Chondrocyte (in vitro differentiated cells): ENCODE measurements at places on chromosomes 7 and 10. TPM values are rescaled to one million over a fixed set of nuclear protein-coding genes. Genes with fewer than 3 reads are reported as not detected.

GRCh38 chr10:103451091-103451813 is 918 bp downstream of the CALHM2 start:
- H3K4me1 ChIP-seq: peaks cover 39% of the 10 kb centered on the region
- peak overlapping the region; percentile 83 for H3K27ac ChIP-seq
- H3K36me3 ChIP-seq: peaks cover 12% of the 10 kb centered on the region
- H3K4me3 ChIP-seq: peak overlapping the region; percentile 75

DNA sequence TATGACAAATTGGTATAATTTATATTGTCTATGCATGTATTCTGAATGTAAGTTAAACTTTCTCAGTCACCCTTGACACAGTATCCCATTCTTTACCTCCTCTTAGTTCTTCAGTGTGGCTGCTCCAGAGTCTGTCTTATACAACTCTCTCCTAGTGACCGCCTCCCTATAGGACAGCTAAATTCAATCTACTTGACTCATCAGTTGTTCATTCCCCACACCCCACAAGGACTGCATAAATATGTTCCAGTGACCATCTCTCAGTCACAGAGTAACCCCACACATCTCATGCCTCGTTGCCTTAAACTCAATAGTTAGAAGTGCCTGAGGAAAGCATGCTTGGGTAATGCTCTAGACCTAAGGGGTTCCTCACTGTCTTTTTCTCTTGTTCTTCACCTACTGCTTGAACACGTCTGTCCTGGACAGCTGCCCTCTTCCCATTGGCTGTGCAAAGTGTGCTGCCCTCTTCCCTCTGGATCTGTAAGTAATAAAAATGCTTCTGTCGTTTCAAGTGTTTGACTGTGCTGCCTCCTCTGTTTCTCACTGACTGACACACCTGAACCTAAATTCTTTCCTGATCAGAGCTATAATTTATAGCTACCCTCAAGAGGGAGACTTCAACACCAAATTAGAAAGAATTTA is 494.6 kb upstream of the GRM3 start:
- no peak overlapping the region for H3K27ac ChIP-seq
- no peak for DNase-seq
- H3K36me3 ChIP-seq: no peaks in the 10 kb centered on the region

DNA sequence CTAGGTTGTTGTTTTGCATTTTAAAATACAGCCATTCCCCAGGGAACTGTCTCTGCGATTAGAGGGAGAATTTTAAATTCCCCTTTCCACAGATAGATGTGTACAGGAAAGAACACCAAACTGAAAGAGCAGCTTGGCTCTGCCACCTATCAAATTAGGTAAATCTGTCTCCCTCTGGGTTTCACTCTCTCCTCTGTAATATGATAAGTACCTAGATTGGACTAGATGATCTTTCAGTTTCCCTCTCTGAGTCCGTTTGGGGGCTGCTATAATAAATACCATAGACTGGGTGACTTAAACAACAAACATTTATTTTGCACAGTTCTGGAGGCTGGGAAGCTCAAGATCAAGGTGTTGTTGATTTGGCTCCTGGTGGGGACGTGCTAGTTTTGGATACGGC is 186.0 kb downstream of the KIF20B start:
- H3K4me1 ChIP-seq: no peaks in the 10 kb centered on the region
- peaks cover 37% of the 10 kb centered on the region for H3K27me3 ChIP-seq
- no peaks in the 10 kb centered on the region for H3K36me3 ChIP-seq
- DNase-seq: no peak
- H3K4me3 ChIP-seq: no peak overlapping the region

Gene TBC1D12
- 23.2 to 38.4 TPM (median 26.3 TPM) in 3 replicates for total RNA-seq

Gene C10orf105
- total RNA-seq: not detected in 3 replicates

GRCh38 chr7:117217106-117218035 is 105.5 kb downstream of the WNT2 start:
- H3K36me3 ChIP-seq: peaks cover 23% of the 10 kb centered on the region
- peaks cover 56% of the 10 kb centered on the region for H3K4me1 ChIP-seq
- DNase-seq: no peak
- H3K27me3 ChIP-seq: no peaks in the 10 kb centered on the region
- H3K27ac ChIP-seq: peak overlapping the region; percentile 70
- H3K4me3 ChIP-seq: no peak overlapping the region

DNA sequence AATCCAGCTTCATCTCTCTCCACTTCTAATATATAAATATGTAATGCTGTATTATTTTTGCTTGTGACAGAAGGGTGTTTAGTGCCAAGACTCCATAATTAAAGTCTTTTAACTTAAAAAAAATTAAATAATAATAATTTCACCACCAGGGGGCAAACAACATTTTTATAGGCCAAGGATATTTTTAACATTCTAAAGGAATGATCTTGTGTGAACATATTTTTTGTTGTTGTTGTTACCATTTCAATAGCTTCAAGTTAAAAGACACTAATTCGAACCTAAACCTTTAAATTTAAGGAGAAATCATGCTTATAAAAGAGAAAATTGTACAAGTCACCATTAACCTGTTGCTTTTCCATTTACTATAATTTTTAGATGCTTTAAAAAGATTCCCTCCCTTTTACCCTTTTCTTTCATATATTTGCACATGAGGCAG is 7.5 kb upstream of the DNAJC1 start:
- peaks cover 5% of the 10 kb centered on the region for H3K36me3 ChIP-seq
- no peak overlapping the region for H3K27ac ChIP-seq
- no peaks in the 10 kb centered on the region for H3K27me3 ChIP-seq

DNA sequence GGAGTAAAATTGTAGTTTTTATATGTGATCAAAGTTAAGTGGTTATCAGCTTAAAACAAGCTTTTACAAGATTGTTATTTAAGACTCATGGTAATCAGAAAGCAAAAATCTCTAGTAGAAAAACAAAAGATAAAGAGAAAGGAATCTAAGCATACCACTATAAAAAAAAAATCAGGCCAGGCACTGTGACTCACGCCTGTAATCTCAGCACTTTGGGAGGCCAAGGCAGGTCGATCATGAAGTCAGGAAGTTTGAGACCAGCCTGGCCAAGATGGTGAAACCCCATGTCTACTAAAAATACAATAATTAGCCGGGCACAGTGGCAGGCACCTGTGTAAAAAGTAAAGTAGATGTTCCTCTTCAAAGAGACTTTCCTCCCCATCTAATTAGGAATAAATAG is 265.9 kb upstream of the NRP1 start:
- H3K27me3 ChIP-seq: no peaks in the 10 kb centered on the region
- DNase-seq: no peak
- no peak overlapping the region for H3K4me3 ChIP-seq
- H3K36me3 ChIP-seq: no peaks in the 10 kb centered on the region
- no peak overlapping the region for H3K27ac ChIP-seq
- H3K4me1 ChIP-seq: peaks cover 4% of the 10 kb centered on the region

GRCh38 chr10:100997360-100998182 is 2.0 kb upstream of the LZTS2 start:
- peak overlapping the region; percentile 71 for H3K4me3 ChIP-seq
- peaks cover 33% of the 10 kb centered on the region for H3K4me1 ChIP-seq
- H3K27ac ChIP-seq: peak overlapping the region; percentile 94
- H3K36me3 ChIP-seq: no peaks in the 10 kb centered on the region
- DNase-seq: peak; percentile 95
- no peaks in the 10 kb centered on the region for H3K27me3 ChIP-seq

DNA sequence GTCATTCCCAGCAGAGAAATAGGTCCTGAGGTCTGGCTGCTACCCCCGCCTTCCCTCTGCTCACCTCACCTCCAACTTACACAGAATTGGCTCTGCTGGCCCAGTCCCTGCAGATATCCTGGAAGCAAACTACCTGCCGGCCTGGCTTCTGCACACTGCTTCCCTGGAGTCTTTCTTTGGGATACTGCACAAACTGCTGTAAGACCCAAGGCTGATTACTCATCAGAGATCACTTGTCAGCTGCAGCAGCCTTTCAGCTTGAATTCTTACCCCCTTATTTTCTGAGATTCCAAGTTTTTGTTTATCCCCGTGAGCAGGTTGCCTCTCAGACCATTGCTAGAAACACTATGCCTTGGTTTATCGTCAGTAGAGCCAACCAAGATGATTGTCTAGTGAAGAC is 426.4 kb downstream of the PHTF2 start:
- peaks cover 38% of the 10 kb centered on the region for H3K4me1 ChIP-seq
- H3K27me3 ChIP-seq: no peaks in the 10 kb centered on the region
- DNase-seq: no peak
- H3K27ac ChIP-seq: peak overlapping the region; percentile 71
- H3K36me3 ChIP-seq: no peaks in the 10 kb centered on the region
- no peak overlapping the region for H3K4me3 ChIP-seq

DNA sequence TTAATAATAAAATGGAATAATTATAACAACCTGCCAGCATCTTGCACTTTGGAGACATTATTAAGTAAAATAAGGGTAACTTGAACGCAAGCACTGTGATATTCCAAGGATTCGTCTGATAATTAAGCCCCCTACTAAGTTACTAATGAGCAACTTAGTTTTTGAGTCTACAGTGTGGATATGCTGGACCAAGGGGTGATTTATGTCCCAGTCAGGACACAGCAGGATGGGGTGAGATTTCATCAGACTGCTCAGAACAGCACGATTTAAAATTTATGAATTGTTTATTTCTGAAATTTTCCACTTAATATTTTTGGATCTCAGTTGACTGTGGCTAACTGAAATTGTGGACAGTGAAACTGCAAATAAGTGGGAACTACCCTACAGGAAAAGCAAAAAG is 182.8 kb upstream of the PHF14 start:
- peaks cover 14% of the 10 kb centered on the region for H3K4me1 ChIP-seq
- H3K4me3 ChIP-seq: no peak overlapping the region
- no peaks in the 10 kb centered on the region for H3K27me3 ChIP-seq
- H3K27ac ChIP-seq: no peak overlapping the region
- no peak for DNase-seq
- H3K36me3 ChIP-seq: no peaks in the 10 kb centered on the region

- H3K4me1 ChIP-seq: peaks cover 10% of the 10 kb centered on the region
- no peak overlapping the region for H3K4me3 ChIP-seq
- no peaks in the 10 kb centered on the region for H3K27me3 ChIP-seq
- H3K27ac ChIP-seq: no peak overlapping the region
- no peak for DNase-seq
These were observed 36.0 kb upstream of the PDGFA start for GRCh38 chr7:555551-556160.

DNA sequence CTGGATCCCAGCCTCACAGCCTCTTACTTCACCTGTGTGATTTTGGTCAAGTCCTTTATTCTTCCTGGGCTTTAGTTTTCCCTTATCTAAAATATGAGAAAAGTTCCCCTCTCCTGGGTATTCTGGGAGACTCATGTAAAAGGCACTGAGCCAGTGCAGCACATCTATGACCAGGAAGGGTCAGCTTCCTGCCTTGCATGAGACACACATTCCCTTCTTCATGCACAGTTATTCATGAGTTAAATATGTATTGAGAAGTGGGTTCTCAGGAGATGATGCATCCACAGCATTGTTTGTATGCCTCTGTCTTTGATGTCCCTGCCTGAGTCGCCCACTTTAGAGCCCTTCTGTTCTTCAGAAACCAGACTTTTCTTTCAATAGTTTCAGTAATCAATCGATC is 33.3 kb downstream of the EGFR start:
- H3K4me1 ChIP-seq: peaks cover 49% of the 10 kb centered on the region
- no peak overlapping the region for H3K4me3 ChIP-seq
- no peaks in the 10 kb centered on the region for H3K36me3 ChIP-seq
- H3K27me3 ChIP-seq: no peaks in the 10 kb centered on the region
- H3K27ac ChIP-seq: no peak overlapping the region

- H3K4me3 ChIP-seq: no peak overlapping the region
- no peaks in the 10 kb centered on the region for H3K27me3 ChIP-seq
- H3K4me1 ChIP-seq: no peaks in the 10 kb centered on the region
- H3K27ac ChIP-seq: no peak overlapping the region
- no peak for DNase-seq
These were observed 33.4 kb downstream of the PRKAR2B start for GRCh38 chr7:107077699-107078516.

GRCh38 chr10:130018265-130018664 is 54.2 kb upstream of the EBF3 start:
- H3K27ac ChIP-seq: no peak overlapping the region
- H3K4me3 ChIP-seq: no peak overlapping the region
- H3K36me3 ChIP-seq: no peaks in the 10 kb centered on the region
- H3K27me3 ChIP-seq: no peaks in the 10 kb centered on the region
- H3K4me1 ChIP-seq: no peaks in the 10 kb centered on the region

Gene SSC4D
- total RNA-seq: 0.97 to 1.2 TPM (median 1.1 TPM) in 3 replicates

DNA sequence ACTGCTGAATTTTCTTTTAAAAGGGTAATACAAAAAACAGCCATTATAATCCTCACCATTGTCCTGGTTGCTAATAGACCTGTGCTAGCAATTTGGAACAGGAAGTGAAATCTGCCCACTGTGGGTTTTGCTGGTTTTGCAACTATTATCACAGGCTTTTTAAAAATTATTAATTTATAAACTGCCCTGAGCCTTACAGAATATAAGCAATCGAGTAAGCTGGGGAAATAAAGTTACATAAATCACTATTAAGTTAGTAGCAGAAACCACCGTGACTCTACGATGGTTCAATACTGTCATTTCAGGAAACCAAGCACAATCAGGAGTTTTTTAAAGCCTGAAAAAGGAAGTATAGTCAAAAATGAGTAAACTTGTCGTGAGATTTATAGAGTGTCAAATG is 62.3 kb downstream of the TMEM26 start:
- peaks cover 23% of the 10 kb centered on the region for H3K27me3 ChIP-seq
- no peak overlapping the region for H3K4me3 ChIP-seq
- H3K4me1 ChIP-seq: no peaks in the 10 kb centered on the region
- no peak overlapping the region for H3K27ac ChIP-seq
- H3K36me3 ChIP-seq: no peaks in the 10 kb centered on the region
- DNase-seq: no peak

- no peak for DNase-seq
- no peak overlapping the region for H3K4me3 ChIP-seq
- no peak overlapping the region for H3K27ac ChIP-seq
- H3K4me1 ChIP-seq: peaks cover 9% of the 10 kb centered on the region
- H3K27me3 ChIP-seq: no peaks in the 10 kb centered on the region
These were observed 80.7 kb downstream of the MMRN2 start for GRCh38 chr10:86876748-86877147.

DNA sequence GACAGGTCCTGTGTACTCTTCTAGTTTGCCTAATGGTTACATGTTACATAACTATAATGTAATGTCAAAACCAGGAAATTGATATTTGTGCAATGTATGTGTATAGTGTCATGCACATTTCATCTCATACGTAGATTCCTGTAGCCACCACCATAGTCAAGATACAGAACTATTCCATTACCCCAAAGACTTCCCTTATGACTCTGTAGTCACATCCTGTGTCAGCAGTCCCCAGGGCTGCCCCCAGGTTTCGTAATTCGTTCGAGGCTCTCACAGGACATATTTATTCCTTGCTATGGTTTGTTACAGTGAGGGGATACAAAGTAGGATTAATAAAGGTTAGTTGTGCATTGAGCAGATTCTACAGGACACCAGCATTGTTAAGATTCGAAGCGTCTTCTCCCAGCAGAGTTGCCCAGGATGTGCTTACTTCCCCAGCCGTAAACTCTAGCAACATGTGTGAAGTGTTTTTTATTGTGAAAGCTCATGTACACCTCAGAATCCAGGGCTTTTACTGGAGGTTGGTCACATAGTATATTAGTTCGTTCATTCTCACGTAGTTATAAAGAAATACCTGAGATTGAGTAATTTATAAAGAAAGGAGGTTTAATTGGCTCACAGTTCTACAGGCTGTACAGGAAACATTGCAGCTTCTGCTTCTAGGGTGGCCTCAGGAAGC is 18.6 kb downstream of the RABGEF1 start:
- no peak for DNase-seq
- H3K27me3 ChIP-seq: no peaks in the 10 kb centered on the region
- H3K4me3 ChIP-seq: no peak overlapping the region
- H3K27ac ChIP-seq: no peak overlapping the region

Gene PUS7
- 15.2 to 18.5 TPM (median 16.2 TPM) in 3 replicates for total RNA-seq
